ENCODE measurements at places on chromosomes 6 and 20.

- no peak for DNase-seq
Measured at GRCh38 chr6:10555625-10556309, 34.6 kb downstream of the GCNT2 start.

DNA sequence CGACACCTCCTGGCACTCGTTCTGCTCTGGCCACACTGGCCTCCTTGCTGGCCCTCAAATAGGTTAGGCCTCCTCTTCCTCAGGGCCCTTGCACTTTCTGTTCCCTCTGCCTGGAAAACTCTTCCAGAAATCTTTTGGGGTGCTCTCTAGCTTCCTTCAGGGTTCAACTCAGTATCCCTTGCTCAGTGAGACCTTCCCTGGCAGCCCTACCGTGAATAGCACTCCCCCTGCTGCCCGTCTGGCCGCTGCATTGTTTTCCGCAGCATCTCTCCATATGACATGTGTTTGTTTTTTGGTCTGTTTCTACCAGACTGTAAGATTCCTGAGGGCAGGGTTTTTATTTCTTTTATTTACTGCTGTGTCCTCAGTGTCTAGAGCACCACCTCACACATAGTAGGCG lies 6.7 kb downstream of the DDX27 start:
- DNase-seq: no peak

DNA sequence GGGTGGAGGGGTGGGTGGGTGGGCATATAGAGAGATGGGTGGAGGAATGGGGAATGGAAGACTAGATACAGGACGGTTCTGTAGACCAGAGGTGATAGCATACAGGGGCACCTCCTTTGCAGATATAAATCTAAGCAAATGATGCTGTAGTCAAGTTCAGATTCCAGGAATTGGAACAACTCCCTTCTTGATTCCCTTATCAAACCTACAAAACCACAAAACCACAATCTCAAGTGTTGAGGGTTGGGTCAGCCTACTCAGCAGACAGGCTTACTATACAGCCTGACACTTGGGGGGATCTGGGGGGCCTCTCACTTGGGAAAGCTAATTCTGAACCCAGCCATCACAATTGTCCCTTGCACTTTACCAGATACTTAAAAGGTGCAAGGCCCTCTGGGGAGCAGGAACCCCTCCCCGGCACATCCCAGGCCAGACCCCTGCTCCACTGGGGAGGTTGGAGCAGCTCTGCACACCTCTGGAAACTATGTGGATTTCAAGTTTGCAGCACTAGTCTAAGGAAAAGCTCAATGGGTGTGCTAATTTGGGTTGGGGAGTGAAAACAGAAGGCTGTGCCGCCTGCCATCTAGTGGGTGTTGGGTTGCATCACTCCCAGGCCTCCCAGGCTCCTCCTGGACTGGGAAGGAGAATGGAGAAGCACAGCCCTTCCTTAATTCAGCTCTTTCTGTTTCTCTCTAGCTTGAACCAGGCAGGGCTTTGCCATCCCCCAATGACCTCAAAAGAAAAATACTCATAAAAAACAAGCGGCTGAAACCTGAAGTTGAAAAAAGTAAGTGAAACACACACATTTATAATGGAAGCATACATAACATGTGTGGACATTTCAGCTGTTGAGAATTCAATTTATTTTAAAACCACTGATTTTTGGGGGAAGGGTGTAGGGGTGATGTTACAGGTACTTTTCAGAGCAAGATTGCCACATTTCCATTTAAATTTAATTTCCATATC lies 121.2 kb upstream of the LAMP5 start:
- peak; percentile 74 for DNase-seq

- no peak for DNase-seq
Measured at GRCh38 chr20:17960927-17961586, 7.5 kb downstream of the SNX5 start.

All from sciatic nerve (tissue), 2 donors.